ENCODE measurements at places on chromosomes 12 and 14. TPM values are rescaled to one million over a fixed set of nuclear protein-coding genes. Genes with fewer than 3 reads are reported as not detected.
A peak's percentile ranks its signal among the peaks of the same experiment; 100 is the strongest.

ACSM4 gene
- not detected for polyA plus RNA-seq

SLC25A47 gene
- polyA plus RNA-seq, result not detected

DNA sequence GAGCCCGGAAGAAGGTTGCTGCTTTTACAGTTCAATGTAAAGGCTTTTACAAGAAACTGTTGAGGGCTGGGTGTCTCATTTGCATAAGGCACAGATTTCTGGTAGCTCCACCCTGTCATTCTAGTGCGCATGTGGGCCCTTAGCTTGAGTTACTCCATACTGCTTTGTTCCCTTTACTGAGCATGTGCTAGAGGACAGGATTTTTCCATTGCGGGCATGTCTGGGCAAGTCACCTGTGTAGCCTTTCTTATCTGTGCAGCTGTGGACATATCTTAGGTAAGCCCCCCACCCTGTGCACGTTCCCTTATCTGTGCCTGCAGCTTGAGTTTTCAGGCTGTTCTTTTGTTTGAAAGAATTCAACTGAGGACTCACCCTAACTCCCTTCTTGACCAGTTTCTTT lies 56.2 kb upstream of the ARHGAP5 start:
- no peaks in the 10 kb centered on the region for H3K4me1 ChIP-seq
- no peaks in the 10 kb centered on the region for H3K36me3 ChIP-seq
- no peak overlapping the region for H3K4me3 ChIP-seq
- H3K27ac ChIP-seq, result no peak overlapping the region
- H3K27me3 ChIP-seq, result no peaks in the 10 kb centered on the region

GRCh38 chr12:47881826-47882427 lies 22.9 kb downstream of the VDR start:
- peak; percentile 66 for DNase-seq
- peaks cover 23% of the 10 kb centered on the region for H3K36me3 ChIP-seq
- H3K27me3 ChIP-seq, result no peaks in the 10 kb centered on the region
- peaks cover 24% of the 10 kb centered on the region for H3K4me1 ChIP-seq
- no peak overlapping the region for H3K27ac ChIP-seq

DNA sequence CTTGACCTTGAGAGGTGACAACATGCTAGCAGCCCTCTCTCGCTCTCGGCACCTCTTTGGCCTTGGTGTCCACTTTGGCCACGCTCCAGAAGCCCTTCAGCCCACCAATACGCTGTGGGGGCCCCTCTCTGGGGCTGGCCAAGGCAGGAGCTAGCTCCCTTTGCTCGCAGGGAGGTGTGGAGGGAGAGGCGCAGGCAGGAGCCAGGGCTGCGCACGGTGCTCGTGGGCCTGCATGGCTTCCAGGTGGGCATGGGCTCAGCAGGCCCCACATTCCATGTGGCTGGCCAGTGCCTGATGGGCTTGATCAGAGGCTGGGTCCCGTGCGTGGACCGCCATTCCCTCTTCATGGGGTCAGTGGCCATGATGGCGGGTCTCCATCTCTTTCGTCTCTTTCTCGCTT lies 1237.0 kb upstream of the USP15 start:
- DNase-seq, result no peak
- H3K27ac ChIP-seq, result no peak overlapping the region
- H3K4me3 ChIP-seq, result no peak overlapping the region
- H3K27me3 ChIP-seq, result no peaks in the 10 kb centered on the region
- no peaks in the 10 kb centered on the region for H3K4me1 ChIP-seq
- H3K36me3 ChIP-seq, result no peaks in the 10 kb centered on the region

NPFF gene
- not detected for polyA plus RNA-seq

DNA sequence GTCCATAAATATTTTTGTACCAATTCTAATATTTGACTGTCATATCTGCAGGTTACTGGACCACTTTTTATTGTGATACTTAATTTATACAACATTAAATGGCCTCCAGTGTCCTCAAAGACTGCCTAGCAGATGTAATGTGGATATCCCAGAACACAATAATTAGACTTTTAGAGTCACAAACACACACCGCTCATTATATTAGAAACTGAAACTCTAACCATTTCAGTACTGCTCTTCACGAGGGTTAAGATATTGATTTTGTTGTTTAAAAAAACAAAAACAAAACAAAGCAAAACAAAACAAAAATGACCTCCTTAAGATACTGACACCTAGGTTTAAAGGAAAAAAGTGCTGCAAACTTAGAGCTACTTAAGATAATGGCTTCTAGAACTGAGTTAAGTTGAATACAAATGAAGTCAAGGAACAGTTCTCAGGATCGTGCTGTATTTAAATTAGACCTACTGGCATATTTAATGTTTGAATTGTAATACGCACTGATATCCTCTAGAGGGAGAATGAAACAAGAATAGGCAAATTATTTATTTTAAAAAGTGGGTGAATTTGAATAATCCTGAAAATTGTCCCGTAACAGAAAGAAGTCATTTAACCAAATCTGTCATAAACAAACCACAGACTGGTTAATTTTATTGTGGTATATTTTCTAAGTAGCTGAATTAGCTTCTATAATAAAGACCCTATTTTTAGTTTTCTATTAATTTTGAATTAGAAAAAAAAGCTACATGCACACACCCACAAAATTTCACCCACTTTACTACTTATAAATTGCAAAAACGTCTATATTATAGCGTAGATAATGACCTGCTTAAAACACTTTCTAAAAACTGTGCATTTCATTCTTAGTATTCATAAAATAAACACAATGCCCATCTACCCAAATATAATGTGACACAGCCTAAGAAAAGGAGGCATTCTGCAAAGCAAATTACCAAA lies 395.2 kb upstream of the DCN start:
- H3K27me3 ChIP-seq, result no peaks in the 10 kb centered on the region
- DNase-seq, result no peak
- H3K27ac ChIP-seq, result no peak overlapping the region
- H3K36me3 ChIP-seq, result no peaks in the 10 kb centered on the region

- H3K27me3 ChIP-seq, result no peaks in the 10 kb centered on the region
- peak overlapping the region; percentile 14 for H3K27ac ChIP-seq
- H3K4me3 ChIP-seq, result no peak overlapping the region
- DNase-seq, result no peak
- H3K36me3 ChIP-seq, result peaks cover 81% of the 10 kb centered on the region
These were observed 57.4 kb downstream of the DGLUCY start for GRCh38 chr14:91171291-91171690.

DNA sequence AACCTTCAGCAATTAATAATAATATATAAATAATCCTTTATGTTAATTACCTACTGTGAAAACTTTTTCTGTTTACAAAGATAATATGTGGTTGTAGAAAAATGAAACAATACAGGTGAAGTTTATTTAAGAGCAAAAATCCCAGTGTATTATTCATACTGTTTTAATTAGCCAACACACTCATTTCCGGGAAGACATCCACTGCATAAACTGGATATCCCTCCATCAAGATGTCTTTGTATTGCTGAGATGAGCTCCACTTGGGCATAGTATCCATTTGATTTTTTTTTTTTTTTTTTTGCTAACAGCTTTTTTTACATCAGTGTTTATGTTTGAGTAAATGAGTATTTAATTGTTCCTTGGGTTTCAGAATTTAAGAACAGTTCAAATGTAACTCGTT lies 13.7 kb upstream of the DERA start:
- no peak for DNase-seq
- no peaks in the 10 kb centered on the region for H3K4me1 ChIP-seq
- H3K4me3 ChIP-seq, result no peak overlapping the region
- H3K36me3 ChIP-seq, result peaks cover 85% of the 10 kb centered on the region
- no peaks in the 10 kb centered on the region for H3K27me3 ChIP-seq

DNA sequence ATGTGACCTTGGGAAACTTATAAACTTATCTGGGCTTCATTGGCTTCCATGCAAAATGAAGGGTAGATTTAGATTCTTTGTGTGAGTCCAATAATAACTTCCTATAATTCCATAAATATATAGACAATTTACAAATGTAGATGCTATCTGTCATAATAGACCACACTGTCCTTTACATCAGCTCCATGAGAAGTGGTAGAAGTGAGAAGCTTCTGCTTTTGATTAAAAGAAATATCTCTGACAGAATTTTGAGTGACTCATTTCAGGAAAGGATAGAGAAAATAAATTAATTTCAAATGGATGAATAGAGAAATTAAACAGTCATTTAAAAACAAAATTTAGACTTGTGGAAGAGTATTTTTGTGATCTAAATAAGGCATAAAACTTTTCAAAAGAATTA lies 329.7 kb upstream of the ATP2B1 start:
- no peaks in the 10 kb centered on the region for H3K27me3 ChIP-seq
- H3K4me1 ChIP-seq, result no peaks in the 10 kb centered on the region
- no peak overlapping the region for H3K27ac ChIP-seq
- H3K4me3 ChIP-seq, result no peak overlapping the region

C1S gene
- polyA plus RNA-seq, result not detected

DNA sequence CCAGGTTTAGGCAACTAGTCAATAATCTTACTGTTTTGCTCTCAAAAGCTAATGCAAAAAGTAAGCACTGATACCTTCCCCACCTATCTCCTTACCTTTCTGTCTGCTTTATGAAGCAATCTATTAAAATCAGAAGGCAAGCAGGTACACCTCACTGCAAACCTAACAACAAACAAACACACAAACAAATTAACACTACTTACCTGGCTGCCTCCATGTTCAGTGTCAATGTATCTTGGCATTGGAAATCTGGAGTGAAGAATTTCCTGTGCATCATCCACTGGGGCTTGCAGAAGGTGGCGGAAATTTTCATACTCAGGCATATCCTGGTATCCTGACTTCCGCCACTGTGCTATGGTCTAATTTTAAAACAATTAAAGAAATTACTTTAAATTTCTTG lies 62.5 kb downstream of the SEC23A start:
- no peak overlapping the region for H3K27ac ChIP-seq
- peaks cover 88% of the 10 kb centered on the region for H3K36me3 ChIP-seq
- no peaks in the 10 kb centered on the region for H3K27me3 ChIP-seq
- no peaks in the 10 kb centered on the region for H3K4me1 ChIP-seq
- no peak overlapping the region for H3K4me3 ChIP-seq
- no peak for DNase-seq

KRT2 gene
- not detected for polyA plus RNA-seq

DNA sequence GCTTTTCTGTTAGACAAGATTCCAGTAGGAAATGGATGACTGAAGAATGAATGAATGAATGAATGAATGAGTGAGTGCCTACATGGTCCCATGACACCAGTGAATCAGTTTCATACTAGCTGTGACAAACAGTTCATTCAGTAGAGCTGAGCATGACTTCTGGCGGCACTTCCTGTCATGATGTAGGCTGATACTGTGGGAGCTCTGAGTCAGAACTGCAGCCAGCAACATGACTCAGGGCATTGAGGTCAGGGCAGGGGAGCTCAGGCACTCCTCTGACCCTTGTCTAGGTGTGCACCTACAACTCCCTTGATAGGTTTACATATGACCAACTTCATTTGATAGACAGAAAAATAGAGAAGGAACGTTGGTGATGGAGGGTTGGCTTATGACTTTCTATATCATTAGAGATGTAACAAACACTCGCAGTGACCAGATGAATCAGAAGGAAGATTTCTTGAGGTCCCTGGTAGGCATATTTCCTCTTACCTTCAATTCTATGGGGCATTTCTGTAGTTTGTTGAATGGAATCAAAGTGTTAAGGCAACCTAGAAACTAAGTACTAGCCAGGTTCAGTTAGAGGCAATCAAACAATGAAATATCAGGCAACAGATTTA lies 139.3 kb upstream of the ARHGAP5 start:
- no peaks in the 10 kb centered on the region for H3K27me3 ChIP-seq
- H3K4me3 ChIP-seq, result no peak overlapping the region
- no peaks in the 10 kb centered on the region for H3K4me1 ChIP-seq
- peak; percentile 7 for DNase-seq
- no peaks in the 10 kb centered on the region for H3K36me3 ChIP-seq
- H3K27ac ChIP-seq, result no peak overlapping the region

LRTM2 gene
- not detected for polyA plus RNA-seq

GRCh38 chr14:75373616-75374015 lies 54.2 kb upstream of the JDP2 start:
- no peaks in the 10 kb centered on the region for H3K27me3 ChIP-seq
- H3K36me3 ChIP-seq, result no peaks in the 10 kb centered on the region

DNA sequence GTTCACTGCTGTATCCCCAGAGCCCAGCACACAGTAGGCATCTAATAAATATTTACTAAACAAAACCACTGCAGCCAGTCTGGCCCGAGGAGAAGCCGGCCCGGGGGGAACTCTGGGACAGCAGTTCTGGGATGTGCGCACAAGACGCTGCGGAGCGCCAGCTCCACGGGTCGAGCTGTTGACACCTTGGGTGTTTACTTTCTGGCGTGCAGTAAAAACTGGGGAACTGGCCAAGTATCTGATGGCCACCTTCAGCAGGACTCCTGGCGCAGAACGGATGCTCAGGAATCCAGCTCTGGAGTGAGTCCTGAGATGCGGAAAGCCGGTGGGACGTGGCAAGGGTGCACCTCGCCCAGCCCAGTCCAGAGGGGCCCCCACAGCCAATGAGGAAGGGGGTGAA lies 65.6 kb downstream of the NCOR2 start:
- peaks cover 20% of the 10 kb centered on the region for H3K36me3 ChIP-seq
- H3K27me3 ChIP-seq, result no peaks in the 10 kb centered on the region
- H3K4me1 ChIP-seq, result peaks cover 47% of the 10 kb centered on the region
- no peak for DNase-seq
- no peak overlapping the region for H3K27ac ChIP-seq
- H3K4me3 ChIP-seq, result no peak overlapping the region

LRRC43 gene
- not detected for polyA plus RNA-seq

RPS6KA5 gene
- 7.9 TPM for polyA plus RNA-seq

DNA sequence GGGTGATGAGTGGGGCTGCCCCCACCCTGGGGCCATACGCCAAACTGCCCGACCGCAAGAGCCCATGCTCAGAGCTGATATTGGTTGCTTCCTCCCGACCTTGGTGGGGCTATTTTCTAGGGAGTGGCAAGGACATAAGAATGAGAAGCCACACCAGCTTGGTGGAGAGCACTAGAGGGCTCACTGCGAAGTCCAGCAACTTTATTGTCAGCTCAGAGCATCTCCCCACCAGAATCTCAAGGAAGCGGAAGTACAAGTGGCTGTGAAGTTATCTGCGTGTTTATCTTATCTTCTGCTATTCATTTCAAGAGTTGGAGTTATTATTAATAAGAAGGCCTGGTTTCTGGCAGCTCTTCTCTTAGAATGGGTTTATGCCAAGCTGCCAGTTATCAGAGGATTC lies 4.9 kb upstream of the PLXNC1 start:
- no peak overlapping the region for H3K27ac ChIP-seq
- H3K4me3 ChIP-seq, result no peak overlapping the region
- no peaks in the 10 kb centered on the region for H3K36me3 ChIP-seq
- DNase-seq, result no peak
- no peaks in the 10 kb centered on the region for H3K27me3 ChIP-seq

- DNase-seq, result peak; percentile 78
- H3K4me3 ChIP-seq, result peak within 1 kb of the TSS; percentile 72
- H3K4me1 ChIP-seq, result peaks cover 26% of the 10 kb centered on the region
- no peaks in the 10 kb centered on the region for H3K27me3 ChIP-seq
- H3K36me3 ChIP-seq, result peaks cover 13% of the 10 kb centered on the region
- H3K27ac ChIP-seq, result peak within 1 kb of the TSS; percentile 93
These were observed at the start of gene HECTD1 for GRCh38 chr14:31207755-31208545. TSS of gene HECTD1 (minus strand) at chr14:31207793. CDS start at chr14:31205936, 1,857 bp downstream.

- no peak for DNase-seq
- no peaks in the 10 kb centered on the region for H3K27me3 ChIP-seq
- no peaks in the 10 kb centered on the region for H3K4me1 ChIP-seq
- no peaks in the 10 kb centered on the region for H3K36me3 ChIP-seq
- no peak overlapping the region for H3K4me3 ChIP-seq
These were observed 212.2 kb upstream of the DIO3 start for GRCh38 chr14:101349108-101349507.

- peaks cover 88% of the 10 kb centered on the region for H3K36me3 ChIP-seq
- no peaks in the 10 kb centered on the region for H3K27me3 ChIP-seq
- no peak for DNase-seq
These were observed 15.6 kb upstream of the SMAGP start for GRCh38 chr12:51285843-51286242.

GRCh38 chr14:28703482-28703881 lies 63.1 kb upstream of the FOXG1 start:
- no peaks in the 10 kb centered on the region for H3K36me3 ChIP-seq
- no peaks in the 10 kb centered on the region for H3K27me3 ChIP-seq
- no peak for DNase-seq

Measured in CD14-positive monocyte (primary cell).